ENCODE measurements at places on chromosomes 5 and 9. TPM values are rescaled to one million over a fixed set of nuclear protein-coding genes. Genes with fewer than 3 reads are reported as not detected.
A peak's percentile ranks its signal among the peaks of the same experiment; 100 is the strongest.

ANKRD55 gene
- total RNA-seq = 0.20 TPM

GRCh38 chr9:8356406-8356805 is 556.8 kb upstream of the DMAC1 start:
- H3K4me3 ChIP-seq = no peak overlapping the region
- no peaks in the 10 kb centered on the region for H3K27me3 ChIP-seq
- no peak overlapping the region for H3K27ac ChIP-seq
- H3K36me3 ChIP-seq = no peaks in the 10 kb centered on the region
- peak; percentile 76 for DNase-seq
- H3K4me1 ChIP-seq = no peaks in the 10 kb centered on the region

GRCh38 chr5:1540831-1541701 is 17.3 kb upstream of the LPCAT1 start:
- no peaks in the 10 kb centered on the region for H3K27me3 ChIP-seq
- H3K4me3 ChIP-seq = no peak overlapping the region
- H3K27ac ChIP-seq = peak overlapping the region; percentile 53
- H3K36me3 ChIP-seq = no peaks in the 10 kb centered on the region

CMYA5 gene
- 0.68 TPM for total RNA-seq

SCGB3A2 gene
- total RNA-seq = 76.6 TPM

Measured in left lung (tissue), 14 donors.